ENCODE measurements at places on chromosomes 1 and 21.

DNA sequence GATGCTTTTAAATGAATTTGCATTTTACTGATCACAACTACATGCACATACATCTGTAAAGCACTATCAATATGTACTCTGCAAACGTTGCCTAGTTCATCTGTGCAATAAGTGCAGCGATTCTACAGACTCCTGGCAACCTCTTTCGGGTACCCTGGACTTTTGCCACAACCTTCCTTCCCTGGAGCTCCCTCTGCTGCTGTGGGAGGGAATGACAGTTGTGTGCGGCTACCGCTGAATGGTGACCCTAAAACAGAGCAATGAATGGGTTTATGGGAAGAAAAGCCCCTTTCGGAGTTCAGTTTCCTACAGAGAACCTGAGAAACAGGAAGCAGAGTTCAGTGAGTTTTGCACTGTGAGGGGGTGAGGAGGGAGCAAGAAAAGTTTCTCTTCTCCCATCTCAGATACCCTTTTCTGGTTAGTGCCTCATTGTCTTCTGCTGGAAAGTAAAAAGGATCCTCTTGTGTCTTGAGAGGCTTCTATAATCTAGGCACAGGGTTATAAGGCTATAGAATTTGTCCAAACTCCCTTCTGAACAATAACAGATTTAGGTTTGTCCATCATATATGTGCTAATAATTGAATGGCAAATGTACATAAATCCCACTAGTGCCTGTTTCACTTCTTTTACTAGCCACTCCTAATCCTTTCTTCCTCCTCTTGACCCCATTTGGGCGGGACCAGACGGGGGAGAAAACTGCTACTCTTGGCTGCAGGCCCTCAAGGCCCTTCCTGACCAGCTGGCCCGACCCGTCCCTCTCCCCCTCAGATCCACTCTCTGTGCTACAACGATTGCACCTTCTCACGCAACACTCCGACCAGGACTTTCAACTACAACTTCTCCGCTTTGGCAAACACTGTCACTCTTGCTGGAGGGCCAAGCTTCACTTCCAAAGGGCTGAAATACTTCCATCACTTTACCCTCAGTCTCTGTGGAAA, 19.8 kb upstream of the SARS1 start:
- DNase-seq, result peak; percentile 58

DNA sequence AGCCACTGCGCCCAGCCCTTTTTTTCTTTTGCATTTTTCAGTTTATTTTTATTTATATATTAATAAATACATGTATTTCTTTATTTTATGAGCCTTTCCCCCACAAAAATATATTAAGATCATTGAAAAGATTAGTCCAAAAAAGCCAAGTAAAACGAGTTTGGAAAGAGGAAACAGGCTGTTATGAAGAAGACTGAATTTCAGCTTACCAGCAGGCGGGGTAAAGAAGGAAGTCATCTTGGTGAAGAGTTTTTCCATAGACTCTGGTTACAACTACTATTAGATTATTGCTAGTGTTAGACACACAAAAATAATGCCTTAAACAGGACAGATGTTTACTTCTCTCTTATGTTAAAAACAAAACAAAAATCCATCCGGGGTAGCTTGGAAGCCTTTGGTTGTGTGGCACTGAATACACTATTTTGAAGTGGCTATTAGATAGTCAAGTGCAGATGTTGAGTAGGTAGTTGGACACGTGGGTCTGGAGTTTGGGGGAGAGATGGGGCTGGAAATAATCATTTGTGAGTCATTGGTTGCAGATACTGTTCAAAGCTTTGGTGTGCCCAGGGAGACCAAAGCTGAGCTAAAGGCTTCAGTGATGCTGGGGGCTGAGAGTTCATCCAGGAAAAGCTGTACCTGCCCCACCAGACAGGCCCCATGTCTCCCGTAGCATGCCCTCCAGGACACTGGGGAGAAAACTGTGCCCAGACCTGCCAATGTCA, 8.7 kb upstream of the LRRC71 start:
- DNase-seq, result no peak

- no peak for DNase-seq
These were observed 31.4 kb upstream of the BCL9 start for GRCh38 chr1:147509786-147510395.

DNA sequence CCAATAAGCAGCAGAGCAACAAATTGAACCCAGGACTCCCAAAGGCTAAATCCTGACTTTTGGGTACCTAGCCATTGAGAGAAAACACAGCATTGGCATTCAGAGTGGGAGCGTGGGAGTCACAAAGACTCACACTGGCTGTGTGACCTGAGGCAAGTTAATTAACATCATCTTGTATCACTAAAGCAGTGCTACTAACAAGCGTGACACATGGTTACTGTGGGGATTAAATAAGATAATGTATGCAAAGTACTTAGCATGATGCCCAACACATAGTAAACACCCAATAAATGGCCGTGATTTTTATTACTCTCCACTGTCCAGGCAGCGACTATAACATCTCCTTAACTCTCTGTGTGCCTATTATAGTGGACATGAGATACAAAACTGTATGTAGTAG, 73.3 kb downstream of the CD34 start:
- DNase-seq, result no peak

- DNase-seq, result peak; percentile 28
These were observed 125.9 kb upstream of the ZBTB40 start for GRCh38 chr1:22325531-22326371.

DNA sequence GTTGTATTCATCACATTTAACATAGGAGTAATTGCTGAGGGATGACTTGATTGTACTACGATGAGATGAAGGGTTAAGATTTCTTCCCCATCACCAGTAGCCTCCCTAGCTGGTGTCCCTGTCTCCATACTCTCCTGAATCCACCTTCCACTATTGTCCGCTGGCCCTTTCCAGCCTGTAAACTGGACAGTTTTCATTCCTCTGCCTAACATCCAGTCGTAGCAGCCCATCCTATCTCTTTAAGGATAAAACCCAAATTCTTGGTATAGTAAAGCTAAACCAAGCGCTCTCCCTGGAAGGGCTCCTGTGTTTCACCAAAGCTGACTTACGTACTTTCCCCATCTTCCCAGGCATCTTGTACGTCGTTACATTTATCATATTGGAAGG, 670 bp downstream of the COX20 start:
- DNase-seq, result no peak

DNA sequence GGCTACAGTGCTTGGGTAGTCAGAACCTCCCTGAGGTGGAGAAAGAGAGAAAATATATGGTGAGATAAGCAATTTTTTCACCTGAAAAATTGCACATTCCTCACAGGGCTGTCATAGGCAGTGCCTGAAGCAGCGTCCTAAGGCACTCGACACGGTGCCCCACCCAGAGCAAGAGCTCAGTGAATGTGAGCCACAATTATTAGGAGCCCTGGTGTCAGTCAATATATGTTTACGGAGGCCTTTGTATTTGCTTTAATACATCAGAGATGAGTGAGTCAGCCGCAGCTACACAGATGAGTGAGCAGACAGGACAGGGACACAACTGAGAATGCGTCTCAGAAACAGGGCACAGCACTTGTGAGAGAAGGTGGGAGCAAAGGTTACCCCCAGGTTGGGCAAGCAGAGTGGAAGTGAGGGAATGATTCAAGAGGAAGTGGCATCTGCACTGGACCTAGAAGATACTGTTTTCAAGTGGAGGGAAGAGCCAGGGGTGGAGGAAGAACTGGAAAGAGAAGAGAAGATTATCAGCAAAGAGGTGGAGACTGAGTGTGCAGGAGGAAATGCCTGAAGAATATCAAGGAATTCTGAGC, 5.2 kb upstream of the PIGC start:
- no peak for DNase-seq

- no peak for DNase-seq
These were observed 164.3 kb downstream of the GRIK1 start for GRCh38 chr21:29775462-29775861.

DNA sequence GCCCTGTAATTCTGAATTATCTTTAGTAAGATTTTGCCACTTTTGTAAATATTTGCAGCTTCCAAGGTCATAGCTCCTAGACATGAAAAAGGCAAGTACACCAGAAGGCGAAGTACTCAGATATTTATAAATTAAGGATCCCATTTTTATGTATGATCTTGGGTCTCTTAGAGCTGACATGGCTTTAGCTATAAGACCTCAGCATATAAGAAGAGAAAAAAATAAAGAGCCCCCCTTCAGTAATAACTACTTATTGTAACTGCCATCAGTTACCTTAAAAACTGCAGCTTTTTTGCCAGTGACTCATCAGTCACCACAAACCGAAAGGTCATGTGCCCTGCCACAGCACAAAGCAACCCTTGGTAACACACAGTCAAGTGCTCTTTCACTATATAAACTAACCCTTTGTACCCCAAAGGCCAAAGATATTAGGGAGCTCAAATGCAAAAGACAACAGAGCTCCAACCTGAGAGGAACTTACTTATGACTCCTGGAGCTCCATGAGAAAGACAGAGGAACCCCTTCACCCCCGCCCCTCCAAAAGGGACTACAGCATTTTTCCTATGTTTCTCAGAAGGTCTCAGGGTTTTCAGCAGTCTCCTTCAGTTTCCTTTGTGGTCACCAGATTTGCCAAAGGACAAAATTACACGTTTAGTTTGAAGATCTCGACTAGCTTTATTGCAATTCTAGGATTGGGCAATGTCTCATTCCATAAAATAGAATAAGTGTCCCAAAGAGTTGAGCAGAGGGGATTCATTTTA, 219.8 kb upstream of the DUSP10 start:
- no peak for DNase-seq

DNA sequence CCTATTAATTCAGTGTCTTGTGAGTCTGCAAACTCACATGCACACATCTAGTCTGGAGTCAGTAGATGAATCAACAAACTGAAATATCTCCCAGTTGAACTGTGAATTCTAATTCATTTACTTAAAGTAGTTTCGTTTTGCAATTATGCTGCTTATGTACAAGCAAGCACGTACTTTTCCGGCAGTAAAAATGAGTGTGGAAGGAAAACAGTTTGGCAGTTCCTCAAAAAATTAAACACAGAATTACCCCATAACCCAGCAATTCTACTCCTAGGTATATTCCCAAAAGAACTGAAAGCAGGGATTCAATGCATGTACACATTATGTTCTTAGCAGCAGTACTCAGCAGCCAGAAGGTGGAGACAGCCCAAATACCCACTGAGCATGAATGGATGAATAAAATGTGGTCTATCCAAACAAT, 49.3 kb downstream of the GNB1 start:
- no peak for DNase-seq

DNA sequence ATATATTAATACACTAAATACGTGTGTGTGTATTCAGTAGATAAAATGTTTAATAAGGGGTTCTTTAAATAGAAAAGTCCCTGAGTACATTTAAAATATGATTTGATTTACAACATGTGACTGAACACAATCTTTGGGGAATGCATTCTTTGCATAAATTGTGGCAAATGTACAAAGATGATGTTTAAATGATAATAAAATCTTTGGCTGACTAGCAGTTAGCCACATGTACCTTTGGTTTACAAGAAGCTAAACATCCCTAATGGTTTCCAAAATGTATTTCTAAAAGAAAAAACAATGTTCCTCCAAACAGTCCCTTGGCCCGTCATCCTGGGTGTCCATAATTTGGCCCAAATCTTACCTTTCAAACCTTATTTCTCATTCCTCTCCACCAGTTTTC, 106.4 kb upstream of the MARK1 start:
- DNase-seq, result no peak

- DNase-seq, result no peak
These were observed 318.2 kb upstream of the CAMK1G start for GRCh38 chr1:209265301-209265700.

DNA sequence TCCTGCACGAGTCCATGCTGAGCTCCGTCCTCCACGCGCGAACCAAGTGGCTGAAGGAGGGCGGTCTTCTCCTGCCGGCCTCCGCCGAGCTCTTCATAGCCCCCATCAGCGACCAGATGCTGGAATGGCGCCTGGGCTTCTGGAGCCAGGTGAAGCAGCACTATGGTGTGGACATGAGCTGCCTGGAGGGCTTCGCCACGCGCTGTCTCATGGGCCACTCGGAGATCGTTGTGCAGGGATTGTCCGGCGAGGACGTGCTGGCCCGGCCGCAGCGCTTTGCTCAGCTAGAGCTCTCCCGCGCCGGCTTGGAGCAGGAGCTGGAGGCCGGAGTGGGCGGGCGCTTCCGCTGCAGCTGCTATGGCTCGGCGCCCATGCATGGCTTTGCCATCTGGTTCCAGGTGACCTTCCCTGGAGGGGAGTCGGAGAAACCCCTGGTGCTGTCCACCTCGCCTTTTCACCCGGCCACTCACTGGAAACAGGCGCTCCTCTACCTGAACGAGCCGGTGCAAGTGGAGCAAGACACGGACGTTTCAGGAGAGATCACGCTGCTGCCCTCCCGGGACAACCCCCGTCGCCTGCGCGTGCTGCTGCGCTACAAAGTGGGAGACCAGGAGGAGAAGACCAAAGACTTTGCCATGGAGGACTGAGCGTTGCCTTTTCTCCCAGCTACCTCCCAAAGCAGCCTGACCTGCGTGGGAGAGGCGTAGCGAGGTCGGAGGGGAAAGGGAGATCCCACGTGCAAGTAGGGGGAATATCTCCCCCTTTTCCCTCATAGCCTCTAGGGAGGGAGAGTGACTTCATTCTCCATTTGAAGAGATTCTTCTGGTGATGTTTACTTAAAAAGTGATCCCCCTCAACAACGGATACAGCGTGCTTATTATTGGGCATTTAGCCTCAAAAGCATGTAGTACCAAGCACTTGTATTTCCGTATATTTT, 991 bp downstream of the PRMT6 start:
- peak; percentile 54 for DNase-seq

DNA sequence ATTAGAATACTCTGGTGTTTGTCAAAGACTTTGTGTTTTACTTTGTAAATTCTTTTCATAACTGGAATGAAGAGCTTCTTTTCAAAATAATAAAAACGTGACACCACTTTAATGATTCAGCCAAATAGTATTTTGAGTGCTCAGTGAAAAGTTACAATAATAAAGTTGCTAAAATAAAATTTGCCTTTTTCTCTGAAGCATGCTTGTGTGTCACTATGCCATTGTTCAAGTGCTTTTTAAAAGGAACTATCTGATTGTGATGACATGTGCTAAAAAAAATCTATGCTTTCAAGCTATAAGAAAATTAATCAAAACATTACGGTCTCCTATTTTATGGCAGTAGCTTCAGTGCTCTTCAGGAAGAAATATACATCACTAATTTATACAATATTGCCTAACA, 1290.5 kb upstream of the B3GALT2 start:
- no peak for DNase-seq

DNA sequence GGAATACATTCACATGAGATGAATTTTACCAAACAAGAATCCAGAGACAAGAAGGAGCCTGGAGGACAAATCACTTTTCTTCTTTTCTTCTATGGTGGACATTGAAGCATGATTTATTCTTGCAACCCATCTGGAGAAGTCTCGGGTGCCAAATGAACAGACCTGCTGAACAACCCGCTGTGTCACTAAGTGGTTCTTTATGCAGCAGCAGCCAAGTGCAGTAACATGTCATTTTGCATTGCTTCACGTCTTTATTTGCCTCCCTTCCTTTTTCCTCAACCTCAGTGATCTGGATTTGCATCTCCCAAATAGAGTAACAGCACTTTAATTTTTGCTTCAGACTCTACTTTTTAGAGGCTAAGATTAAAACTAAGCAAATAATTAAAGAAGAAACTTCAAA, 50.0 kb upstream of the TENT5C start:
- DNase-seq, result no peak
